Activated CD4-positive, alpha-beta T cell treated with anti-CD3 and anti-CD28 coated beads, Interleukin-2, amount 50 U/mL, for 4 hours (primary cell): ENCODE measurements at places on chromosomes 2 and 18.

GRCh38 chr18:31149351-31149750, 13.3 kb downstream of the DSC1 start:
- DNase-seq, result no peak

- DNase-seq, result no peak
Observed at GRCh38 chr18:73758446-73758845, 389.2 kb downstream of the FBXO15 start.

- no peak for DNase-seq
Observed at GRCh38 chr2:43370705-43371104, 144.3 kb upstream of the ZFP36L2 start.

- no peak for DNase-seq
Observed at GRCh38 chr18:67730886-67731285, 214.4 kb upstream of the DSEL start.

DNA sequence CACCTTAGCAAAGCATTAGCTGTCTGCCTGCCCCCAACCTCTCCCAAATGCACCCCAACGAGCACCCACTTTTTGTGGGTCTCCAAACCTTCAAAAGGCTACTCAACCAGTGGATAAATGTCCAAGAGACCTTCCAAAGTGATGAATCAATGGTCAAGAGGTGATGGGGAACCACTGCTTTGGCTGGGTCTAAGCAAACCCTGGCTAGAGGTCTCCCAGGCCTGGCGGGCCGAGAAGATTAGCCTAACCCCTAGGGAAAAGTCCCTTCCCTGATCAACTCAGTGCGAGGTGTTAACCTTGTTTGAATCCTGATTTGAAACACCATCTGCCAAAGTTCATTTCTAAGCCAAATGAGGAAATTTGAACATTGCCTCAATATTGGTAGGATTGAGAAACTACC, 144.7 kb upstream of the SIX3 start:
- DNase-seq, result no peak

- no peak for DNase-seq
Observed at GRCh38 chr2:227031379-227031778, 132.6 kb downstream of the COL4A4 start.

GRCh38 chr18:49701190-49701589, 112.1 kb downstream of the ACAA2 start:
- DNase-seq, result no peak

DNA sequence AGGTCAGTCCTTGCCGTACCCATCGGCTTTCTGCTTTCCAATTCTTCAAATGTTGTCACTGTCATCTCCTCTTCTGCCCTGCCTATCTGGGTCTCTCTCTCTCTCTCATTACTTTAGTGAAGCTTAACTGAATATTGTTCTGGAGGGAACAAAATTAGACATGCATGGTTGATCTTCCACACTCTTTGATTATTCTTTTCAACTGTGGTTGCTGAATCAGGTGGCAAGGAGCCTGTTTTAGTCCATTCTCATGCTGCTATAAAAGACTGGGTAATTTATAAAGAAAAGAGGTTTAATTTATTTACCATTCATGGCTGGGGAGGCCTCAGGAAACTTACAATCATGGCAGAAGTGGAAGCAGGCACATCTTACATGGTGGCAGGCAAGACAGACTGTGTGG, 157.9 kb downstream of the ARL4C start:
- DNase-seq, result no peak

DNA sequence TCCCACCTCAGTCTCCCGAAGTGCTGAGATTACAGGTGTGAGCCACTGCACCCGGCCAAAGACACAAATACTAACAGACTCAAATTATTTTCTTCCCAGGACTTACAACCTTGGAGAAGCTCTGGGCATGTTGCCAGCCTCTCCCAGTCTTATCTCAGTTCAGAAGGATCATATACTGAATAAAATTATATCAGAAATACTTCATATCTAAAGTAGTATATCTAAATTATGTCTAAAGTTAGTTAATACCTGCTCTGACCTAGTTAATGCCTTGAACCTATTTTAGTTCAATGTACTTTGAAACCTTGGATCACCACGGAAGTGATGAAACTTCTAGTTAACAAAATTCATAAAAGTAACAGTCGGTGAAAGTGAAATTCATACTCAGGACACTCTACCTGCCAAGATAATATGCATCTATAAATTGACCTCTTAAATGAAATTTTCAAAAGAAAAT, 34.4 kb upstream of the CYBRD1 start:
- no peak for DNase-seq

- DNase-seq, result no peak
Observed at GRCh38 chr2:189608170-189608569, 27.6 kb upstream of the SLC40A1 start.

DNA sequence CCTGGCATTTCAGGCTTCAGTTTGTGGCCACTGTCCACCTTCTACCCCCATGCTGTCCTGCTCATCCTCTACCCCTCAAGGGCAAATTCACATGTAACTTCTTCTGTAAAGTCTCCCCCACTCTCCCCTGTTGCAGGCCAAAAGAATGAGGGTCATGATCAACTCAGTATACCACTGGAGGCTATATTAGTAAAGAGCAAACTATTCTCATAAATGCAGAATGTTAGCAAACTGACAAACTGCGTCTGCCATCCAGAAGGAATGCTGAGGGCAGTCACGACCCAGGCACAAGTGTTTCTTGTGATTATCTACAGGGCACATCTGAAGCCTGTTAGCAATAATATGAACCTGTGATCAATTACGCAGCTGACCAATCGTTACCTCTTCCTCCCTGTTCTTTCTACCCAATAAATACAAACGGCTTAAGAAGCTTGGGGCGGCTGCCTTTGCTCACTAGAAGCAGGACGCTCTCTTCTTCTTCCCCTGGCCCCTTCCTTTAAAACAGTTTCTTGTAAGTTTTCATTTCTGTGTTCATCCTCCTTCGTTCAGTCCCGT, 58.3 kb downstream of the SEPTIN10 start:
- DNase-seq, result no peak
